ENCODE measurements at places on chromosomes 1 and 21.

DNA sequence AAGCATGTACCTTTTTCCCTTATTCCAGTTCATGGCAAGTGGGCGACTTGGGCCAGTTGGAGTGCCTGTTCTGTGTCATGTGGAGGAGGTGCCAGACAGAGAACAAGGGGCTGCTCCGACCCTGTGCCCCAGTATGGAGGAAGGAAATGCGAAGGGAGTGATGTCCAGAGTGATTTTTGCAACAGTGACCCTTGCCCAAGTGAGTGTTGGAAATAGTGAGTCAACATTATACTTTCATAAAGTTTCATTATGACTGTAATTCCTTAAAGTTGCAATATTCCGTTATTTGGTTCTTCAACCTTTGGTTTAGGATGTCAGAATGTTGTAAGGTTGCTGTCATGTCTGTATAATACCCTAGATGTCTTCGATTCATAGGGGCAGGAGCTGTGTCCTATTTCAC, 230.5 kb downstream of the TPR start:
- no peak for DNase-seq

DNA sequence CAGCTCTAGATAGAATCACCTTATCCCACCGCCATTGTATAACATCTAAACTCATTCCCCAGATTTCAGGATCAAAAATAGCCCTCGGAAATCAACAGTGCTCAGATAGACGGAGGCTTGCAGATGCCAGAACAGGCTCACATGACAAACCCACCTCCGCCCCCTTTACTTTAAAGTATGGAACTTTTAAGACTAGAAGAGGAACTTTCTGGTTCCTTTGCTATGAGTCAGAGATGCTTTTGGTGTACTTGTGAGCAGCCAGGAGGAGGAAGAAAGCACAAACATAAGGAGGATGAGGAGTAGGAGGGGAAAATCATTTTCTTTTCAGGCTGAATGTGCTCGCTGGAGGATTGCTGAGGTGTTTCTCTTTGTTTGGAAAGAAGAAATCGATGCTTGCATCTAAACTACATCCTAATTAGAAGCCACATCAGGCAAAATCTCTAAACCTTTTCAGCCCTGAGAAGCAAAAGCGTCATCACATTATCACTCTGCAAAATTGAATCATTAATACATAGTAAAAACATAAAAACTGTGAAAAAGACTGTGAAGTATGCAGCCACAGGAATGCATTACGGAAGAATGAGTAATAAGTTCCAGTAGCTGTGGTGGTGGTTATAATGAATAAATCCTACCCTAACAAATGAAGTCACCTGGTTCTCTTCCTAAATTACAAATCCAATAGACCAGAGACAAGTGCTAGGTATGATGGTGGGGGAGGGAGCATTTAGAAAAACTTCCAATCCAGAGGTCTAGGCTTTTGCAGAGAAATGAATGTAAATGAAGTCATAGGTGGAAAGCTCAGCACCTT, 251.3 kb downstream of the KCNH1 start:
- peak; percentile 63 for DNase-seq

- peak; percentile 81 for DNase-seq
Measured at GRCh38 chr1:54335011-54335754, 71.0 kb downstream of the SSBP3 start.

DNA sequence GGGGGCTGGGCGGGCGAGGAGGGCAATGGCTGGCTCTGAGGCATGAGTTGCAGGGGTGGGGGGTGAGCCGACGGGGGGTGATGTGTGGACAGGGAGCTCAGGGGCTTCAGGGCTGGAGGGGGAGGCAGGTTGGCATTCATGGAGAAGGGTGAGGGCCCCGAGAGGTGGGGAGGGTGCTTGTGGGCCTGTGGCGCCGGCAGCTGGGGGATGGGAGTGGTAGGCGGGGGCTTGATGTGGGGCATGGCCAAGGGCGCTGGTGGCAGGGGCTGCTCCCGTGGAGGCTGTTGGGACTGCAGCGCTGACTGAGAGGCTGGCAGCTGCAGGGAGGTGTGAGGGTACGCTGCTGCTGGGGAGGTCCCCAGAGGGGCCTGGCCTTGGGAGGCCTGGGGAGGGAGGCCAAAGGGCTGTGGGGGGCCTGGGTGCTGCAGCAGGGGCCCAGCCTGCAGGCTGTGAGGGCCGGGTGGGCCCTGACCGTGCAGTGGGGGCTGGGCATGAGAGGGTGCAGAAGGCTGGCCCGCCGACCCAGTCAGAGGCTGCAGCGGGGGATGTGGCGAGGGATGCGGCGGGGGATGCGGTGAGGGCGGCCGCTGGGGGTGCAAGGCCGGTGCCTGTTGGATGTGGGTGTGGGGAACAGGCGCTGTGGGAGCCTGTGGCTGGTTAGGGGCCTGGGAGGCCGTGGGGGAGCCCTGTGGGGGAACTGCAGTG, 42.7 kb downstream of the SLC45A1 start:
- DNase-seq, result no peak

DNA sequence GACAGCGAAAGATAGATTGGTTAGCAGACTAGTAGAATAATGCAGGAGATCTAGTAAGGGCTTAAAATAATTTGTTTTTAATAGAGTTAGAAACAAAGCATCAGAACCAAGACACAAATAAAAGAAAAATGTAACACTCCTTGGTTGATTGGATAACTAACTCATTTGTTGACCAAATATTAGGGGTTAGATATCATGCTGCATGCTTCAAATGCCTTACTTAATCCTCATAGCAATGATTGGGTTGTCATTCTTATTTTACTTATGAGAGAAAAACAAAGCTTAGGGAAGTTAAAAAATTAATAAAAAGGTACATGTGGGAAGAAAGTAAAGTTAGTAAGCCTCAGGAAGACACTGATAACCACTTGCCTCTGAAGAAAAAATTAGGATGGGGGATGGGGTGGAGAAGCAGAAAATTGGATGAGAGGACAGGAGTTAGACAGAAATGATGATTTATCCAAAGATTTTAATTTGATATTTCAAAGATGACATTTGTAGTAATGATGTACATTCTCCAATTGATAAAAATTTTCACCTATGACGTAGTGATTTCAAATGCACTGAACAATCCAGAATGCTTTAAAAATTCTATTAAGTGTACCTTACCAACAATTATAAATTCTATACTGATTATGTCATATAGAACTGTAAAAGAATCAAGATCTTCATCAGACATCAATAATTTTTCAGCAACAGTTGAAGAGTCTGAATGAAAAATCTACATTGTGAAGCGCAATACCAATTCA, 374.7 kb downstream of the COL11A1 start:
- DNase-seq, result no peak

GRCh38 chr1:204093421-204093717, 20.5 kb downstream of the SOX13 start:
- no peak for DNase-seq

DNA sequence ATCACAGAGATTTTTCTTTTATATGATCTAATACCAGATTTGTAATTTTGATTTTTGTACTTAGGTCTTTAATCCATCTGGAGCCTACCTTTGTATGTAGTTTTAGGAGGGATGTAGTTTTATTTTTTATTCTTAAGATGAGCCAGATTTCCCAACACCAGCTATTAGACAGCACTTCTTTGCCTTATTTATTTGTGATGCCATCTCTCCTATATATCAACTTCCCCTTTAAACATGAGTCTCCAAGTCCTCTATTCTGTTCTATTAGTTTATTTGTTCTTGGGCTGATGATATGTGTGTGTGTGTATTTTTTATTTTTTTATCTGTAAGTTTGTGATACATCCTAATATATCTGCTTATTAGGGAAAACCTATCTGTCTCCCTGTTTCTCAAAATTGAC, 94.2 kb downstream of the PHTF1 start:
- DNase-seq, result no peak

GRCh38 chr1:61124696-61125095, 42.3 kb downstream of the NFIA start:
- no peak for DNase-seq

DNA sequence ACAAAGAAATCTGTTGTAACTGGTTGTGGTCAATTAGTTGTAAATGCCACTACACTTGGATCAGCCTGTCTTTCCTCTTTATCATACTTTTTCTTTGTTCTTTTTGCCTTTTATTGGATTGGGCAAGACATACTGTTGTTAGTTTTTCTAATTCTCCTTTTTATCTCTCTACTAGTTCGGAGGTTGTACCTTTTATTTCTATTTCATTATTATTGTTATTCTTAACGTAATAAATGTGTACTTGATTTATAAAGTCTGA, 59.2 kb downstream of the IVNS1ABP start:
- peak; percentile 5 for DNase-seq

DNA sequence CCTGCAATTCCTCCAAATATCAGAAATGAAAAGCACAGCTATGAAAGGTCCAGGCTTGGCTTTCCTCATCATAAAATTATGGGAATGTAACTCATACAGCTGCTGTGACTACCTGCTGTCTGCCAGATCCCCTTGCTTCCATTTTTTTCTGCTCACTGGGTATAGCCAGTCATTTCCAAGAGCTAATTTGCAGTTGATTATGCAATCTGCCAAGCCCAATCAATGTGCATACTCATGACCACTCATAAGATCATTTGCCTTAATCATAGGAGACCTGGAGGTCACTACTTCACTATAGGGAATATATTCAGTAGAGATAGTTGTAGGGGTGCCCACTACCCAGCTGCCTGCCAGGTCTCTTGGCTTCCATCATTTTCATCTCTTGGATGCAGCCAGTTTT, 417.7 kb upstream of the ZRANB2 start:
- DNase-seq, result no peak

Measured in fibroblast of skin of right quadriceps (primary cell).